ENCODE measurements at places on chromosomes 16 and 17.
A peak's percentile ranks its signal among the peaks of the same experiment; 100 is the strongest.

DNA sequence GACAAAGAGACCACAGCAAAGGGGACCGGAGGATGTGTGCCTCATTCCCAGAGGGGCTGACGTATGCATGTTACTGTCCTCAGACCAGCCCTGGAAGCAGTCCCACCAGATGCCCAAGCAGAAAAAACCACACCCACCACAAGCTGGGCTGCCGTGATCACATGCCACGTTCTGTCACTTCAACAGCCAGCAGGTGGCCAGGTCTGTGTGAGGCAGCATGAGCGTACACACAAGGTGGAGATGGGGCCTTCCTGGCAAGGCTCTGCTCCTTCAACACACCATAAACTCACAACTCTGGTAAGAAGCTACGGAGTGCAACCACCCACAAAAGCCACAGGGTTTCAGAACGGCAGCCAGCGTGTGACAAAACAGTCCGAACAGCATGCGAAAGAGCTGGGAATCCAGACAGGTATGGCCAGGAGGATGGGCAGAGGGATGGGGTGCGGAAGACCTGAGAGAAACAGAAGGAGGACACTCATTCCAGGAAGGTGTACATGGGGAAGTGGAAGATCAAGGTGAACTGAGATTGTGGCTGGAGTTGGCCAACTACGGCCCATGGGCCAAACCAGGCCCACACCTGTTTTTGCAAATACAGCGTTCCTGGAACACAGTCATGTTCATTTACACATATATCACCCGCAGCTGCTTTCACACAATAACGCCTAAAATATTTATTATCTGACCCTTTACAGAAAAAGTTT lies 27.9 kb downstream of the MBTPS1 start:
- peak; percentile 63 for DNase-seq

- no peak for DNase-seq
Measured at GRCh38 chr17:2191785-2192184, 111.8 kb downstream of the SMG6 start.

- DNase-seq = no peak
Measured at GRCh38 chr17:48738803-48739526, 10.4 kb upstream of the HOXB13 start.

DNA sequence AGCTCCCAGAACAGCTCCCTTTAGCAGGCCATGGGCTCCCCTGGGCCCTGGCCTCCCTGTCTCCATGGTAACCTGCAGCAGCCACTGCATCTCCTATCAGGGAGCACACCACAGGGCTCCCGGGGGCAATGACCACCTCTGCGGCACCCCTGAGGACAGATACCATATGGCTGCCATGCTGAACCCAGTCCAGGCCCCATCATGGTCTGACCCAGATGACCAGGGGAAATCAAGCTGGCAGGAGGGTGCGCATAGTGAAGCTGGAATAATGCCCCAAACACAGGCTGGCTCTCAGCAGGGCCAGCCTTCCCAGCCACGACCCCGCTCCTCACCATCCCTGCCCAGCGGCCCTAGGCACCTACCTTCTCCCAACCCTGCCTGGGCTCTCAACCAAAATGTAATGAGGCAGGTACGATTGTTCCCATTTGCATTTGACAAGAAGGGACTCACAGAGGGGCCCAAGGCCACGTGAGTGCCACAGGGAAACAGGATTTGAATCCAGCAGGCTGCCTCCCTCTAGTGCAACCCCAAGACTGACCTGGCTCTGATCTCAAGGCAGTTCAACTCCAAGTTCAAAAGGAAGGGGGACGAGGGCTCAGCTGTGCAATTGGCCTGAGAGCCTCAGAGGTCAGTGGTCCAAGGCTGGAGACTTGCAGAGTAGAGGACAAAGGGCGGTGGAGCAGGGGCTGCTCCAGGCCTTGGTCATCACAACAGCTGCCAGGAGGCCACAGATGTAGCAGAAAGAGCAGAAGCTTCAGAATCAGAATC lies 2.4 kb downstream of the RUNDC3A start:
- DNase-seq = no peak

- no peak for DNase-seq
Measured at GRCh38 chr17:64774888-64775540, 112.9 kb upstream of the SMURF2 start.

DNA sequence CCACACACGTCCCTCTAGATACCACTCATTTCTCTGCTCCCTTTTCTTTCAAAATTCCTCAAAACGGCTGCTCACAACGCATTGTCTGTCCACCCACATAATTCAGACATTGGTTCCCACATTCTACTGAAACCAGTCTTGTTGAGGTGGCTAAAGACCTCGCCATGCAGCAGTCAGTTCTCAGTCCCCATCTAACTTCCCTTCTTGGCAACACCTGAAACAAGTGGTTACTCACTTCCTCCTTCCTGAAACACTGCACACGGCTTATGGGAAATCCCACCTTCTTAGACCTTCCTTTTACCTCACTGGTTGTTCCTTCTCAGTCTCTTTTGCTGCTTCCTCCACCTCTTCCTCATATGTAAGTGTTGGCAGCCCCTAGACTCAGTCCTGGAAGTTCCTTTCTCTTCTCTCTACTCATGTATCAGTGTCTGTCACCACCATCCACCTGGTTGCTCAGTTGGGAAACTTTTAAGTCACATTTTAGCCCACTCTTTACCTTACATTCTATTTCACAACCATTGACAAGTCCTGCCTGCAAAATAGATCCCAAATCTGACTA lies 277.1 kb downstream of the CEP112 start:
- DNase-seq = no peak

GRCh38 chr16:11624636-11625607 lies 38.2 kb upstream of the LITAF start:
- DNase-seq = no peak

DNA sequence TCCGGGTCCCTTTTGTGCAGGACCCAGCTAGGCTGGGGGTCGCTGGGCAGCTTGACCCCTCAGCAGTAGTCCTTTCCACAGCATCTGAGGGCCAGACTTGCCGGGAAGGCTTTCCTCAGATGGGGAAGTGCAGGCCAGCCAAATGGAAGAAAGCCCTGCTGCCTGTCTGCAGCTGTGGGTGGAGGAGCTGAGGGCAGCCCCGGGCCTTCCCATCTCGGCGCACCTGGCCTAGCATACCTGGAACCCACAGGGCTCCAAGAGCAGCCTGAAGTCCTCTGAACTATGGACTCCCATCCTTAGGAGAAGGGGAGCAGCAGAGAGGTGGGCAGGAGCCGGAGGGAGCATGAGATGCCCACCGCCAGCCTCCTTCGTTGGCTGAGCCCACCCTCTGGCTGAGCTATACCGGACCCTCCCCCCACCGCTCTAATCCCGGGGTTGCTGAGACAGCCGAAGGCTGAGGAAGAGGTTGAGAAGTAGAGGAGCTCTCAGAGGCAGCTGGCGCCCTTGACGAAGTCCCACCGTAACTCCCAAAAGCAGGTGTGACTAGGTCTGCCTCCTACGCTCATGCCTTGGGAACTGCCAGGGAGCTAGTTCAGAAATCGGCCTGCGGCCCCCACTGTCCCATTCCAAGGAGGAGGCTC lies 13.2 kb downstream of the UBALD2 start:
- no peak for DNase-seq

- DNase-seq = no peak
Measured at GRCh38 chr16:20072146-20072873, 1.4 kb downstream of the GPR139 start.

GRCh38 chr17:73017658-73018057 lies 74.8 kb downstream of the SLC39A11 start:
- DNase-seq = no peak

GRCh38 chr16:57284209-57284951 lies at the start of gene PLLP:
Gene PLLP, minus strand, starts transcription at chr16:57284672. Its CDS starts 132 bp downstream, at chr16:57284540.
- no peak for DNase-seq

- DNase-seq = no peak
Measured at GRCh38 chr16:15835136-15835878, 21.5 kb downstream of the MYH11 start.

DNA sequence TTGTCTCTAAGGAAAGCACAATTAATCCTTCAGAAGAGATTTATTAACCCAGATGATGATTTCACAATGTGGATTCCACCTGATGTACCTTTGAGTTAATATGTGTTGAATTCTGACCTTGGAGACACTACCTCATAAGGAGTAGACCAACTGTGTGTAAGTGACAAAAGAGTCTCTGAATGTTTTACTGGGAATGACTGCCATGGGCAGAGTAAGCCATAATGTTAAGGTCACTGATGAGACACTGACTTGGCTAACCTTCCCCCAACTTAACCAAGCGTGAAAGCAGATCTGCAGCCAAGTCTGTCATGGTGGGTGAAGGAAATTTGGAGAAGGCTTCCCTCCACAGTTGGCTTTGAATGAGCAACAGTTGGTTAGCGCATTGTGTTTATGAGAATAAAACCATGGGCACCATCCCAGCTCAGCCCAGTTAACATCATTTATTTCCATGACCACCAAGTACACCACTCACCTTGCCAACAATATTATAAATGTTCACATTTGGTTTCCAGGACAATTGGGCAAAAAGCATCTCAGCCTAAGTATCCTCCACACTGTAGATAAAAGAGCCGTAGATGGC lies 618.5 kb downstream of the KCNJ2 start:
- no peak for DNase-seq

- peak; percentile 71 for DNase-seq
Measured at GRCh38 chr17:77382356-77382911, 241.7 kb downstream of the SEC14L1 start.

DNA sequence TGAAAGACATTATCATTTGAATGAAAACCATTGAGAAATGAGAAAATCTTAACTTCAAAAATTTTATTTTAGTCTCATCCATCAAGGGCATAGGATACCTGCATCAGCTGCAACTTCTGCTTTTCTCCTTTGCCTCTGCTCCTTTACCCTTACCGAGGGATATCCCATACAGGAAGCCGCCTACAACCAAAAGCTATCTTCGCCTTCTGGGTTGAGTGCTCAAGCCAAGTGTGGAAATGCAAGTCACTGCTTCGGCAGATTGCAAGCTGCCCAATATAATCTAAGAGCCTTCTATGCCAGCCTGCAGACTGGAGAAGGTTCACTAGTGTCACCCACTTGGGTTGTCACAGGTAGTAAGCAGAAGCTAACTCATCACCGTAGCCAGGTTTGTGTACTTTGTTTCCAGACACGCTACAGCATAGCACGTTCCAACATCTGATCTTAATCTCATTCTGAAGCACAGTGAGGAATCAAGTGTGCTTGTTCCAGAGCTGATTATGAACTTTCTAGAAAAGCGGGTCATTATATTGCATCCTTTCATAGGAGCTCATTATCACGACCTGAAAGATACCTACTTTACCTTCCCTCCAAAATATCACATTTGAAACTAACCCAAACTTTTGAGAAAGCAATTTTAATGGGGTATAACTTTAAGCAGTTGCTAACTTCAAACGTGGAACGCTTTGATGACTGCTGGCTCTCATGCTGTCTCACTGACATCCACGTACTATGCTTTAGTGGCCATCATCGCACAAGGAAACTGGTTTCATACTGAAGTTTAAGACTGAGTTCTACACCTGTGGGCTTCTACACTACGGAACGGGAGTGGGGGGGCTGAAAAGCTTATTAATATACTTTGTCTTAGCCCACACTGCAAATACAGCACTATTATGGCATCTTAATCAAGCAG lies 8.0 kb upstream of the UNK start:
- DNase-seq = peak; percentile 15

- no peak for DNase-seq
Measured at GRCh38 chr17:42233994-42234393, 39.7 kb upstream of the GHDC start.

GRCh38 chr17:8372422-8372821 lies 4.1 kb downstream of the KRABD2 start:
- no peak for DNase-seq

DNA sequence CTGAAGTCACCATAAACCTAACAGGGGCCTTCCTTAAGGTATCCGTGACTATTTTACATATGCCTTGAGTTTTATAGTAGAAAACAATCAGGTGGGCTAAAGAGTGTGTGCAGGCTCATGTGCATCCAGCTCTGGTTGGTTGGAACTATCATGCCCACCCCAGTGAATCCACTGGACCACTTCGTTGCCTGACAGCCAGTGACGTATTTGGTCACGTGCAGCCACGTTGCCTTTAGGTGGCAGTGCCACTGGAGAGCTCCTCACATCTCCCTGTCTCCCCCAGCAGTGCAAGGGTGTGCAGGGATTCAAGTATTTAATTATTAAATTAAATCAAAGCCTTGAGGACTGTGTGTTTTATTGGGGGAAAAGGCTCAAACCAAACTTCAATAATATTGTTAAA lies 42.1 kb upstream of the DNAH17 start:
- DNase-seq = no peak

- DNase-seq = peak; percentile 61
Measured at GRCh38 chr16:89847940-89848297, 19.6 kb downstream of the SPIRE2 start.

DNA sequence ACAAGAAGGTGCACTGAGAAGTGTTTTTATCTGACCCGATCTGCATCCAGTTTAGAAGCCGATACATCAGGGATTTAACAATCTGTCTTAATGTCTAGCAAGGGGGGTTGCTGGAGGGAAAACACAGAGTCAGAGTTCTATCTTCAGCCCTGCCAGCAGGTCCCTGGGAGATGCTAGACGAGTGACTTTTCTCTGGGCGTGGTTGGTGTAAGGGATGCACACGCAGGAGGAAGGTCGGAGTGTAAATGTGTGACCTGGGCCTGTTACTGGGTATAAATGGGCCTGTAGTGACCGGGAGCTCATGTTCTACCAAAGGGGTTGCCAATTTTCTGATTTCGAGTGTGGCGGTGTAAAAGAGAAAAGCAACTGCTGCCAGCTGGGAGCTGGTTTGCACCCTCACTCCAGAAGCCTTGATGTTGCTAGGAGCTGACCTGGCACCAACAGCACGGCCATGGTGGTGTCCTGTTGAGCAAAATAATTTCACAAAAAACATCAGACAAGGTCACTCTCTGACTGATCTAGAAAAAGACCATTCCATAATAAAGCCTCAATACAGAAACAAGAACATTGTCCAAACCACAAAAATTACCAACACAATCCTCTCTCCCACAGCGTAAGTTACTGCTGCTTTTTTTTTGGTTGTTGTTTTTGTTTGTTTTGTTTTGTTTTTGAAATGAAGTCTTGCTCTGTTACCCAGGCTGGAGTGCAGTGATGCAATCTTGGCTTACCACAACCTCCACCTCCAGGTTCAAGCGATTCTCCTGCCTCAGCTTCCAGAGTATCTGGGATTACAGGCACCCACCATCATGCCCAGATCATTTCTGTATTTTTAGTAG lies 1.3 kb upstream of the KCTD13 start:
- no peak for DNase-seq

GRCh38 chr16:65136681-65137080 lies 14.8 kb upstream of the CDH11 start:
- no peak for DNase-seq

DNA sequence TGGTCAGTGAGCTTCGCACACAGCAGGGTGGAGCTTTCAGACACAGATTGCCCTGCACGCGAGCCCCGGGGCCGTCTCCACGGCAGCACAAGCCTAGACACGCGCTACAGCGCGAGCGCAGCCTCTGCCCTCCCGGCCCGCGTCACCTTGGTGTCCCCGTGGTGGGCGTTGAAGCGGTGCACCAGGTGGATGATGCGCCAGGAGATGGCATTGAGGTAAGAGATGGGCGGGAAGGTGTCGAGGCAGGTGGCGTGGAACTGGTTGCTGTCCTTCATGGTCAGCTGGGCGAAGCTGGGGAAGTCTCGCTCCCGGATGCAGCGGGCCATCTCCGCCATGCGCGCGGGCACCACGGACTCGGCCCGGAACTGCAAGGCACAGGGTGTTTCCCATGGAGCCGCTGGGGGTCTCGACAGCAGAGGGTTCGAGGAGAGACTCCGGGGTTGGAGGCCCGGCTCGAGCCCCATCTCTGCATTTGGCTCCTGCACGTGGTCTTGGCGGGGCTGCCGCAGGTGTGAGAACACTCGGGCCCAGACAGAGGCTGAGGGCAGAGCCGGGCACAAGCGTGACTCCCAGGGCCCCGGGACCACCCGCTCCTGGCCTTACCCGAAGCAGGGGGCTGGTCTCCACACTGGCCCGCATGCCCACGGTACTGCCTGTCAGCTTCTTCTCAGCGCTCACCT lies 4.3 kb upstream of the CYBA start:
- no peak for DNase-seq

Measured in Peyer's patch (tissue), 4 donors.